DND-41 (cell line): ENCODE measurements at places on chromosomes 5 and 9.

DNA sequence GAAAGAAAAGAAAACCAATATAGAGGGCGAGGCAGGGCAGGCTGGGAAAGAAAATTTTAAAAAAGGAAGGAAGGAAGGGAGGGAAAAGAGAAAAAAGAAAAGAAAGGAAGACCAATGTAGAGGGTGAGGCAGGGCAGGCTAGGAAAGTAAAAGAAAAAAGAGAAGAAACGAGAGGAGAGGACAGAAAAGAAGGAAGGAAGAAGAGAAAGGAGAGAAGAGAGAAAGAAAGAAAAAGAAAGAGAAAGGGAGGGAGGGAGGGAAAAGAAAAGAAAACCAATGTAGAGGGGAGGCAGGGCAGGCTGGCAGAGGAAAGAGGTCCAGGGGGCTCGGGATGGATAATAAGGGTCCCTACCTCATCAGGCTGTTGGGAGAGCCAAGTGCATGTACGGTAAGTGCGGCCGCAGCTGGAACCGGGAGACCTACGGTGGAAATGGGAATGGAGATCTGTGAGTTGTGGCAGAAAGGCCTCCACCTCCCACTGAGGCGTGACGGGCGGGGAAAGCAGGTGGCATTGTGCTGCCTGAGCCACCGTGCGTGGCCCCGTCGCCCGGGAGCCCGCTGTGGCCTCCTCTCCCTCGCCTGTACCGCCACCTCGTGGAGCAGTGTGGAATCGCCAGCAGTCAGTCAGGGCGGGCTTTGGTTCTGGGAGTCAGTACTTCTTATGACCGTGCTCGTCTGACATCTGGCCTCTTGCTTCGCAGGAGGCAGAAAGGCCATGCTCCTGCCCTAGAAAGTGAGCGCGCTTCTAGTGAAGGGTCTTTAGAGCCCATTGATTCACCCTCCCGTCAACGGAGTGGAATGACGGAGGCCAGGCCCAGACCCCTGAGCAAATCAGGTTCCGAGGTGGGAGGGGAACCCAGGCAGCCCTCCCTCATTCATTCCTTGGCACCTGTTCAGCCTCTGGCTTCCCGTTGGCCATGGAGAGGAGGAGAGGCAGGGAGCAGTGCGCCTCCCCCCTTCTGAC, 10.4 kb upstream of the NHP2 start:
- no peak overlapping the region for H3K4me3 ChIP-seq
- no peaks in the 10 kb centered on the region for H3K36me3 ChIP-seq
- DNase-seq, result peak; percentile 86

DNA sequence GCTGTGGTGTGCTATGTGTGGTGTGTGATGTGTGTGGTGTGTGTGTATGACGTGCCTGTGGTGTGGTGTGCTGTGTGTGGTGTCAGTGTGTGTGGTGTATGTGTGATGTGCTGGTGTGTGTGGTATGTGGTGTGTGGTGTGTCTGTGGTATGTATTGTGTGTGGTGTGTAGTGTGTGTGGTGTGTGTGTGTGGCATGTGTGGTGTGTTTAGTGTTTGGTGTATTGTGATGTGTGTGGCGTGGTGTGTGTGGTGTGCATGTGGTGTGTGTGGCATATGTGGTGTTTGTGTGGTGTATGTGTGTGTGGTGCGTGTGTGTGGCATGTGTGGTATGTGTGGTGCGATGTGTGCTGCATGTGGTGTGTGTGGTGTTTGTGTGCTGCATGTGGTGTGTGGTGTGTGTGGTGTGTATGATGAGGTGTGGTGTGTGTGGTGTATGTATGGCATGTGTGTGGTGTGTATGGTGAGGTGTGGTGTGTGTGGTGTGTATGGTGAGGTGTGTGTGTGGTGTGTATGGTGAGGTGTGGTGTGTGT, 18.3 kb upstream of the RNU6ATAC start:
- DNase-seq, result no peak
- no peaks in the 10 kb centered on the region for H3K4me1 ChIP-seq
- H3K27ac ChIP-seq, result no peak overlapping the region
- H3K36me3 ChIP-seq, result no peaks in the 10 kb centered on the region

DNA sequence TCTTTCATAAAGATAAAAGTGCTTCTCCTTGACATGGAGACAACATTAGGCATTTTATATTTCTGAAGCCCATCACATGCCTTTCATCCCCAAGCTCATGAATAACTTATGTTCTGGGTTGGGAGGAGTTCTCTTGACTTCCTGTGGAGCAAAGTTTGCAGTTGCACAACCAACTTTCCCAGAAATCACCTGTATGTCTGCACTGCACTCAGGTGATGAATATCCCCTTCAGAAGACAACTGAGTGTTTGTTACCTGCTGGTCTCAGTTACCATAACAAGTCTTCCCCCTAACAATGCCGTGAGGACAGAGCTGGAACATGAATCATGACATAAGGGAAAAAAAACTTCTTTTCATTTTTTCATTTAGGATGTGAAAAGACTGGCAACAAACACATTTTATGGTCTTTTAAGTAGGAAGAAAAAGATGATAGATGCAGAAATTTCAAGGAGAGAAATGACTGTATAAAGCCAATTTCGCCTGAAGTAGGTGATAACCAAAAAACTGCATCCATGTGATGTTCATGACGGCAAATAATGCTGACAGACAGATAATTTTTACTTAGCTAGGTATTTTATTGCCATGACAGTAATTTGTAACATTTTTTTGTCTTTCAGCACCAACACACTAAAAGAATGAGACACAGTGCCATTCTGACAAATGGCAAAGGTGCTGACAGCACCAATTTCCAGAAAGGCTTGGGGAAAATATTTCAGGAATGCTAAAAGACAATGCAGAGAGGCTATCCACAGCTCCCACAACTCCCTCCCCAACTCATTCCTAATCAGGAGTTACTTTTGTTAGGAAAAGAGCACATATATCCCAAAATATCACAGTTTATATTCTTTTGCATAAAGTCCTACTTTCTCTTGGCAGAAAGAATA, 656.3 kb downstream of the PRELID2 start:
- H3K36me3 ChIP-seq, result no peaks in the 10 kb centered on the region
- H3K27me3 ChIP-seq, result no peaks in the 10 kb centered on the region
- H3K4me3 ChIP-seq, result no peak overlapping the region
- H3K4me1 ChIP-seq, result no peaks in the 10 kb centered on the region
- no peak overlapping the region for H3K27ac ChIP-seq
- no peak for DNase-seq

DNA sequence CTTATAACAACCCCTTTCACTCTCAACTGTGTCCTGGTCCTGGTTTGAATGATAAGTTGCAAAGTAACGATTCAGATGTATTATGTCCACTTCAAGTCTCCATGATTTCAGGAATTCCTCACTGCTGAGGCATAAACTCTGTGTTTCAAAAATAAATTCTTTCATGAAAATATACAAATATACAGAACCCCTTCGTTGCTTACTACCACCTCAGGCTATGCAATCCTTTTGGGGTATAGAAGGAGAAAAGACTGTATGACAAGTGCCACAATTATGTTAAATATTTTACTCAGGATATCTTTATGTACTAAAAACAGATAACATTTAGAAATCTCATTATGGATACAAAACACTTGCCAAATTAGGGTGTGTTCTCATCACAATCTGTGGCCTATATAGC, 190.7 kb downstream of the KCTD16 start:
- H3K36me3 ChIP-seq, result no peaks in the 10 kb centered on the region
- H3K27me3 ChIP-seq, result peaks cover under 1% of the 10 kb centered on the region
- H3K27ac ChIP-seq, result no peak overlapping the region
- no peak overlapping the region for H3K4me3 ChIP-seq
- no peaks in the 10 kb centered on the region for H3K4me1 ChIP-seq

DNA sequence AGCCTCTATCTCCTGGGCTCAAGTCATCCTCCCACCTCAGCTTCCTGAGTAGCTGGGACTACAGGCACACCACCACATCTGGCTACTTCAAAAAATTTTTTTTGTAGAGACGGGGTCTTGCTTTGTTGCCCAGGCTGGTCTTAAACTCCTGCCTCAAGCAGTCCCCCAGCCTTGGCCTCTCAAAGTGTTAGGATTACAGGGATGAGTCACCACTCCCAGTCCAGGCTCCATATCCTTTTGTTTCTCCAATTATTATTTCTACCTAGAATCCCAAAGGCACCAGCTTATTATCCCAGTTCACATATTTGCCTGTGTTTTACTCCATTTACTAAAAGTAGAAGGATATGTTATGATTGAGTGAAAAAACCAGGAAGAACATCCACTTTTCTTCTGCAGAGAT, 84.9 kb downstream of the TEK start:
- no peak for DNase-seq
- no peaks in the 10 kb centered on the region for H3K4me1 ChIP-seq
- no peak overlapping the region for H3K4me3 ChIP-seq
- no peaks in the 10 kb centered on the region for H3K27me3 ChIP-seq
- H3K36me3 ChIP-seq, result no peaks in the 10 kb centered on the region

- H3K4me3 ChIP-seq, result no peak overlapping the region
- H3K27me3 ChIP-seq, result no peaks in the 10 kb centered on the region
- no peaks in the 10 kb centered on the region for H3K36me3 ChIP-seq
- peaks cover 3% of the 10 kb centered on the region; the same call in 1 of the 2 replicates for H3K4me1 ChIP-seq
- H3K27ac ChIP-seq, result no peak overlapping the region
These were observed 1728.3 kb upstream of the CDH9 start for GRCh38 chr5:28766565-28767158.

DNA sequence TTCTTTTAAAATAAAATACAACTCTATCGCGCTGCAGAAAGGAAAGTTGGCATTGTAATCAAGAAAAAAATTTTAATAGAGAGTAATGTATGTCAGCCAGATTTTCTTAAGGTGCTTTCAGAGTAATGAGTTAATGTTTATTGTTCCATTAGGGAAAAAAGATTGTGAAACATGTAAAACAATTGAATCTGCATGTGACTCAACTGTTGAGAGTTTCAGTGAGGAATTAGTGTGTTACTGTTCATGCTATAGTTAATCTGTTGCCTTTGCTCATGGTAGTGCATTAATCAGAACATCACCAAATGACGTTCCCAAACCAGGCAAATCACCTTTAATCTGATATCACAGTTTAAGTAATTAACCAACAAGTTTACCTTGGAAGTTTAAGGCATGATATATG, 600.5 kb downstream of the NR2F1-AS1 start:
- no peak for DNase-seq
- no peak overlapping the region for H3K4me3 ChIP-seq
- no peaks in the 10 kb centered on the region for H3K27me3 ChIP-seq
- no peaks in the 10 kb centered on the region for H3K4me1 ChIP-seq
- no peak overlapping the region for H3K27ac ChIP-seq

GRCh38 chr9:111036429-111036789, 1.9 kb downstream of the LPAR1 start:
- DNase-seq, result no peak
- H3K27me3 ChIP-seq, result no peaks in the 10 kb centered on the region
- H3K27ac ChIP-seq, result no peak overlapping the region

DNA sequence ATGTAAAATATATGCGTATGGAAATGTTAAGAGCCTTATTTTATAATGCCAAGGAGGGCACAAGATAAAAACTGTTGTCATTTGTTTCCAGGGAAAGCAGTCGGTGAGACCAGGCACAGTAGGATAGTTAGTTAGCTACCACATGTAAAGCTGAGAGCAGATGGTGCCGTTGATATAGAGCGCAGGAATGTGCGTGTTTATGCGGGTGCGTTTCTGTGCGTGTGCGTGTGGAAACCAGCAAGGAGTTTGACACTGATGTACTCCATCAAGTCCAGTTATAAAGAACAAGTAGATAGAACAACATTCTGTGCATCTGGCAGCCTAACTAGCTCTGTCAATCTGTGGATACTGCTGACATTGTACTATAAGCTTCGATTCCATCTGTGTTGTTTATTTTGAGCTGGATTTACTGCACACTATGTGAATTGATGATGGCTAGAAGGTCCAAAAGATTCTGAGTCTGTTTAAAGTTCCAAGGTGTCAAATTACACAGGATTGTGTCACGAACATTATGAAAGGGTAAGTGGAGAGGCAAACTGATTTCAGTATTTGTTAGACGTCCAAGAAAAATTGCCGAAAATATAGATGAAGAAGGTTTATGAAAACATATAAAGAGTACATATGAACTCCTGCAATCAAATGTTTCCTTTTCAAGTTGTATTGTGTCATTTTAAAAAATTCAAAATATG, 494.9 kb upstream of the MEF2C start:
- no peak for DNase-seq
- no peaks in the 10 kb centered on the region for H3K36me3 ChIP-seq
- H3K27ac ChIP-seq, result no peak overlapping the region
- H3K4me3 ChIP-seq, result no peak overlapping the region

DNA sequence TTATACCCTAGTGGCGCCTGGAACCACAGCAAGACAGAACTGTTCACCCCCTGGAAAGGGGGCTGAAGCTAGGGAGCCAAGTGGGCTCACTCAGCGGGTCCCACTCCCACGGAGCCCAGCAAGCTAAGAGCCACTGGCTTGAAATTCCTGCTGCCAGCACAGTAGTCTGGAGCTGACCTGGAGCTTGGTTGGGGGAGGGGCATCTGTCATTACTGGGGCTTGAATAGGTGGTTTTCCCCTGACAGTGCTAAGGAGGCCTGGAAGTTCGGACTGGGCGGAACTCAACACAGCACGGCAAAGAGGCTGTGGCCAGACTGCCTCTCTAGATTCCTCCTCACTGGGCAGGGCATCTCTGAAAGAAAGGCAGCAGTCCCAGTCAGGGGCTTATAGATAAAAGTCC, 19.5 kb downstream of the BTNL3 start:
- DNase-seq, result no peak
- no peaks in the 10 kb centered on the region for H3K36me3 ChIP-seq
- no peaks in the 10 kb centered on the region for H3K4me1 ChIP-seq
- no peak overlapping the region for H3K27ac ChIP-seq

- H3K27ac ChIP-seq, result no peak overlapping the region
- H3K4me3 ChIP-seq, result no peak overlapping the region
- H3K27me3 ChIP-seq, result peaks cover under 1% of the 10 kb centered on the region
- H3K36me3 ChIP-seq, result no peaks in the 10 kb centered on the region
- peak; percentile 60 for DNase-seq
These were observed 110.4 kb downstream of the TRPM6 start for GRCh38 chr9:74777136-74777879.

- H3K27ac ChIP-seq, result no peak overlapping the region
- peaks cover 11% of the 10 kb centered on the region for H3K27me3 ChIP-seq
- no peaks in the 10 kb centered on the region for H3K36me3 ChIP-seq
- H3K4me3 ChIP-seq, result no peak overlapping the region
These were observed 39.2 kb downstream of the DMRT1 start for GRCh38 chr9:880725-881124.

- no peak overlapping the region for H3K4me3 ChIP-seq
- no peaks in the 10 kb centered on the region for H3K4me1 ChIP-seq
- H3K27ac ChIP-seq, result no peak overlapping the region
- no peaks in the 10 kb centered on the region for H3K36me3 ChIP-seq
These were observed 357.6 kb downstream of the ARHGEF28 start for GRCh38 chr5:73983644-73984043.

GRCh38 chr5:69271376-69271775, 36.7 kb downstream of the CDK7 start:
- DNase-seq, result peak; percentile 23
- no peak overlapping the region for H3K27ac ChIP-seq
- no peaks in the 10 kb centered on the region for H3K4me1 ChIP-seq
- H3K27me3 ChIP-seq, result no peaks in the 10 kb centered on the region
- H3K36me3 ChIP-seq, result peaks cover 49% of the 10 kb centered on the region; the same call in 1 of the 2 replicates

DNA sequence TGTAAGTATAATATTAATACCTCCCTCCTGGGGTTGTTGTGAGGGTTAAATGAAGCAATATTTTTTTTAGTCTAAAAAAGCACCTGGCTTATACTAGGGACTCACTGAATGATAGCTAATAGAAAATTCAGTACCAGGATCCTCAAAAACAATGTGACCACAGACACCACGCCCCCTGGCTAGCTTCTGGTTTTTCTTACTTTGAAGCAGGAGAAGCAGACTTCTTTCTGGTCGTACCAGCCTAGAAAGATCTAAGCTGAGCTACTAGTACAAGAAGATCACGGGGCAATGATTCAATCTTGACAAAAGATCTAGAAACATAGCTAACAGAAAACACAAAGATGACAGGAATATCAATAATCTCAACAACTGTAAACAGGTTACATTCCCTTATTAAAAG, 218.5 kb upstream of the SLC30A5 start:
- peaks cover 3% of the 10 kb centered on the region; the same call in 1 of the 2 replicates for H3K4me1 ChIP-seq
- peak; percentile 71 for DNase-seq
- no peaks in the 10 kb centered on the region for H3K27me3 ChIP-seq
- H3K4me3 ChIP-seq, result no peak overlapping the region
- no peak overlapping the region for H3K27ac ChIP-seq
